Motor neuron (in vitro differentiated cells): ENCODE measurements at places on chromosomes 2 and 18.

DNA sequence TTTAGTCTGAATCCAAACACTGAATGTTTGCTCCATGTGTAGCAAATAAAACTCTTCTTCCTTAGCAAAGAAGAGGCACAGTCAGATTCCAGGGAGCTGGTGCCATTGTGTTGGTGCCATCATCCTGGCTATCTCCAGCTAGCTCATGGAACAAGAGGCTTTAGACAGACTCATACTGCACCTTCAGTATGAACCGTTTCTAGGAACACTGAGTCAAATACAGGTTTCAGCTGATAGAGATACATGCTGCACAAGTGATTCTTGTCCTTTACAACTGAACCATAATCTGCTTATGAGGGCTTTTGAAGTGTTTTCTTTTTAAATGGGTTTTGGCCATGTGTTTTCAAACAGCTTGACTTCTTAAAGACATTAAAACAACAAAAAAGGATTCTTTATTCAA lies 57.9 kb downstream of the DYNC1I2 start:
- no peak for ATAC-seq

DNA sequence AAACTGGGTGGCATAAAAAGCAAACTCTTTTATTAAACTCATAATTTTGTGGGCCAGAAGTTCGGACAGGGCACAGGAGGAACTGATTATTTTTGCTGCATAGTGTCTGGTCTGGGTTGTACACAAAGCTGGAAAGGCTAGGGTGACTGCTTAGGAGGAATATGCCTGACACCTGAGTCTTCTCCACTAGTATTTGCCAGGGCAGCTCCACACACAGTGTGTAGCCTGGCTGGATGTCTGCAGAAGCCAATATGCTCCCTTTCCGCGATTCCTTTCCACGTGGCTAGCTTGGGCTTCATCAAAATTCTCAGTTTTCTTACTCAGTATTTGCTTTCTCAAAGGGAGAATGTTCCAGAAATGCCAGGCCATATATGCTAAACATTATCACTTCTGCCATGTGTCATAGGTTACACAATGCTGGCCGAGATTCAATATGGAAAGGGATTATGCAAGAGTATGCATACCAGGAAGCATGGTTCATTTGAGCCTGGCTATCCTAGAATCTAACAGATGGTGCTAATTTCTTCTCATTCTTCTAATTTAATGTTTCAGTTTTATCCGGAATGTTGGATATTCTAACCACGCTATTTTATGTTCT lies 142.7 kb upstream of the DOK6 start:
- peak; percentile 100 for ATAC-seq

DNA sequence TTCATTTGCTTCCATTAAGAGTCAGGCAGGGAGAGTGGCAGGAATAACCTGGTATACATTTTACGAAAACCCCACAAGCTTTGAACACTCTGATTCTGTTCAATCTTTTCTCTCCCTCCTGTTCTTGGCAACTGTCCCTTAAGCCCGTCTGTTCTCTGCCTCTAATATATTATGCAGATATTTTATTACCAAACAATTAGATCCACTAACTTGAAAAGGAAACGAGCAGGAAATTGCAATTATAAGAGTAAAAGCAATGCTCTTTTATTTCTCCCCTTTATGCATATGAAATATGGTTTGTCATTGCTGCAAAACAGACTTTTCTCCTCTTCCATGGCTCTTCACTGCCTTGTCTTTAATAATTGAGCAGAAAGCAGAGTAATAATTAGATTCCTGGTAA lies 149.1 kb upstream of the CELF4 start:
- no peak for ATAC-seq

GRCh38 chr2:98459496-98460175 lies 15.0 kb downstream of the INPP4A start:
- ATAC-seq: no peak

GRCh38 chr2:121519732-121520640 lies 10.7 kb upstream of the RNU4ATAC start:
- ATAC-seq: peak; percentile 94

DNA sequence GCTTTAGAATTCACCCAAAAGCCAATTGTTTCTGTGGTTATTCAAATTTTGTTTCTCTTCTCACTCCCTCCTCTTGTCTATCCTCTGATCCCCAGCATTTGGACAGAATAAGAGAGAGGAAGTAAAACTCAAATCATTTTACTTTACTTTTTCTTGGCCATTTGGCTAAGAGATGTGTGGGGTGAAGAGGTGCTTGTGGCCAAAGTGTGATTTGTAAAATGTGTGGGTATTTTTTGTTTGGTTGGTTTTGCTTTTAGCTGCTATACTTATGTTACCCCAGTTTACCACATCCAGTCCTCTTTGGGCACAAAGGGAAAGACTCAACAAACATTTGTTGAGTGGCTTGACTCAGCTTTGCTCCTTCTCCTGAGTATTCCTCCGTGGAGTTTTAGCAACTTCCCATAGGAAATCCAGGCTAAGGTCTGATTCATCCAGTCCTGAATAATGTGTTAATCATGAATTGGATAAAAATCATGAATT lies 109.1 kb upstream of the CYP1B1 start:
- ATAC-seq: no peak

GRCh38 chr2:38438883-38439612 lies 62.0 kb upstream of the ATL2 start:
- no peak for ATAC-seq

DNA sequence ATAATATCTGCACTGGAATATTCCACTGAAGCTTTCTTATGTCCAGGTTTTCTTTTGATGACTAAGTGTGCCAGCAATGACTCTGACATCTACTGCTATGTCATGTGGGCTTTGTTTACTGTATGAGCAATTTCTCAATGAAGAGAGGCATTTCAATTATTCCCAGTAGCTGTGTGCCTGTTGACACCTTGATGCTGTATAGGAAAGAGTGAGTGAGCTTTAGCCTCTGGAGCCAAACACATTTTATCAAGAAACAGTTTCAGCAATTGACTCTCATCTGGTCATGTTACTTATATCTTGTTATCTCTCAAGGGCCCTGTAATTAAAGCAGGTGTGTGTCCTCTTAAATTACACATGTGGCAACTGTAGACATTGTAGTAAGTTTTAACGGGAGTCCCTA lies 493.2 kb upstream of the FANCL start:
- peak; percentile 90 for ATAC-seq

GRCh38 chr2:59184276-59185020 lies 943.3 kb upstream of the FANCL start:
- no peak for ATAC-seq

- no peak for ATAC-seq
Observed at GRCh38 chr18:32393407-32393806, 77.3 kb downstream of the GAREM1 start.

DNA sequence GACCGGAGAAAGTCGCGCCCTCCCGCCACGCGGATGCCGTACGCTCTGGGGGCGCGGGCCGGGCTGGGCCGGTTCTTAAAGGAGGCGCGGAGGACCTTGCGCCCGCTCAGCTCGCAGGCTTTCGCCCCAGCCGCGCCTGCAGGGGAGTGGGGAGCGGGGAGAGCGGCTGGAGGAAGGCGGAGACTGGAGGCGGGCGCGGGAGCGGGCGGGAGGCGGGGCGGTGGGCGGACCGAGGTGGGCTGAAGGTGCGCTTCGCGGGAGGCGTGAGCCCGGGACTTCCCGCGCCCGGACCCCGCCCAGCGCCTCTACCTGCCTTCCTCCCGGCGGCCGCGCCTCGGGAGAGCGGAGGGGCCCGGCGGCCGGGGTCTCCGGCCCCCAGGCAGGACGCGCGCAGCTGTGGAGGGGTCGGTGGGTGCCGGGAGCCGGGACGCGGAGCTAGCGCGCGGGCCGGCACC lies at the start of gene ADRA2B:
Gene ADRA2B (minus strand): TSS at position 148 of the 455 bp plus-strand sequence. CDS start 422 bp downstream, outside the sequence.
- peak; percentile 48 for ATAC-seq

GRCh38 chr2:217365656-217366055 lies 505.8 kb upstream of the TNP1 start:
- no peak for ATAC-seq

DNA sequence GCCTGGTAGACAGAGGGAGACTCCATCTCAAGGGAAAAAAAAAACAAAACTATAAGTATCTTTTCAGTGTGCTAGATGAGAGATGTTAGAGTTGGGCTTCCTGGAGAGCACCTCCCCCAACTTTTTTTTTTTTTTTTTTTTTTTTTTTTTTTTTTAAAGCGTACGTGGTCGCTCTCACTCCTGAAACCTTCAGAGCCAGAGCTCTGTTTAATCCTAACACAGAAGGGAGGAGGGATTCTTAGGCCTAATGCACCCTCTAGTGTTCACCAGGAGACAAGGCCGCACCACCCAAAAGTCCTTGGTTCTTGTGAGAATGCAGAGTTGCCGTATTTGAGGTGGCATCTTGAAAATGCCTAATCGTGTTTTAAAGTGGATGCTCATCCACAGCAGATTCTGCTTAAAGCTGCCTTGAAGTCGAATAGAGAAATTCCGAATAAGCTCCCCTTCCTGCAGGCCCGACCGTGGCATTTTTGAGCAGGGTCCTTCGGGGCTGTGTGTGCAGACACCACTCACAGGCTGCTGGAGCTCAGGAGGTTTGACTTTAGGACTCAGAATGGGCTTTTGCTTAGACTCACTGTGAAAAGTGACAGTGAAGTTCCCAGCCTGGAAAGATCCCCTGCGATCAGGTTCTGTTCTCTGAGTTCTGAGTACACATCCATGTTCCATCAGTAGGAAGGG lies 252.6 kb downstream of the AGAP1 start:
- ATAC-seq: peak; percentile 82

- ATAC-seq: no peak
Observed at GRCh38 chr18:13137670-13138419, 80.7 kb upstream of the LDLRAD4 start.

DNA sequence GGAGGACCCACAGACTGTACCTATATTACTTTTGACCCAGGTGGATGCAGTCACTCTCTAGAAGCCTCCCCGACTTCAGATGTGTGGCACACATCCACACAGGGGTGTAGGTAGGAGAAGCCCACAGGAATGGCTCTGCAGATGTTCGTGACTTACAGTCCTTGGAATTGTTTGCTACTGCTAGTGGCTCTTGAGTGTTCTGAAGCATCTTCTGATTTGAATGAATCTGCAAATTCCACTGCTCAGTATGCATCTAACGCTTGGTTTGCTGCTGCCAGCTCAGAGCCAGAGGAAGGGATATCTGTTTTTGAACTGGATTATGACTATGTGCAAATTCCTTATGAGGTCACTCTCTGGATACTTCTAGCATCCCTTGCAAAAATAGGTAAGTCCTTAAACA lies 605 bp downstream of the SLC9A4 start:
- no peak for ATAC-seq

DNA sequence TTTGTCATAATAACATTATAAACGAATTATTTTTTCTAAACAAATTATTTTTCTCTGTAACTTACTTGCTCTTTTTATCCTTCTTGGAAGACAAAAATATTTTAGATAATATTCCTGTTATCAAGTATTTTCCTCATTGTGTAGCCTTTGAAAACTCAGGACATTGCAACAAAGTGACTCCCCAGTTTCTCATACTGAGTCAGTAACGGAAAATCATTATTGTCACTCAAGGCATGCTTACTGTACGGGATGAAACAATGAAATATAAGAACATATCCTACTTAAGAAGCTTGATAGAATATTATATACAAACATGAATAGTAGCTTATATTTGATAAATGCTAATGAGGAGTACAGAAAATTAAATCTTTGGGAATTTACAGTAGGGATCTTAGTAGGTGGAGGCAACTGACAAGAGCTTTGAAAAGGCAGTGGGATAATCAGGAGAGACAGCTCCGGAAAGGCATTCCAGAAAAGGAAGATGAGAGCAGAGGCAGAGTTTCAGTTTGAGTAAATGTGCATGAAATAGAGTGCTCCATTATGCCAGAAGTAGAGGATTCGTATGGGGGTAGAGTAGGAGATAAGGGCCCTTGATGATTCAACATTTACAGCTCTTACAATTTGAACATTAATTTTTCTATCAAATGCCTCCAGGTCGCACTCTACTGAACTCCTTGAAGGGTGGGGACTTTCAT lies 14.0 kb upstream of the YES1 start:
- no peak for ATAC-seq

- ATAC-seq: no peak
Observed at GRCh38 chr18:11985586-11985985, 4.3 kb downstream of the IMPA2 start.

DNA sequence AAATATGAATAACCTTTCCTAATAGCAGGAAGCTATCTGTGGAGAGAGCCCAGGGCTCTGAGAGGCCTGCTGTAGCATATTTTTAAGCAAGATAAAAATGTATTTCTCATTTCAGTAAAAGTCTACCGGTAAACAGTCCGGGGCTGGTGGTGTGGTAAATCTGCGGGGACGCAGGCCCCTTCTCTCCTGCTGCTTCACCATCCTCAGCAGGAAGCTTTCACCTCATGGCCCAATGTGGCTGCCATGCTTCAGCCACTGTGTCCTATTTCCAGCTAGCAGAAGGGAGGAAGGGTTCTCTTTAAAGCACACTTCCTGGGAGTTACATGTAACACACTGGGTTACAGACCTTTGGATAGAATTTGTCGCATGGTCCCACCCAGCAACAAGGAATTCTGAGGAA lies 79.5 kb upstream of the ODC1 start:
- ATAC-seq: no peak

DNA sequence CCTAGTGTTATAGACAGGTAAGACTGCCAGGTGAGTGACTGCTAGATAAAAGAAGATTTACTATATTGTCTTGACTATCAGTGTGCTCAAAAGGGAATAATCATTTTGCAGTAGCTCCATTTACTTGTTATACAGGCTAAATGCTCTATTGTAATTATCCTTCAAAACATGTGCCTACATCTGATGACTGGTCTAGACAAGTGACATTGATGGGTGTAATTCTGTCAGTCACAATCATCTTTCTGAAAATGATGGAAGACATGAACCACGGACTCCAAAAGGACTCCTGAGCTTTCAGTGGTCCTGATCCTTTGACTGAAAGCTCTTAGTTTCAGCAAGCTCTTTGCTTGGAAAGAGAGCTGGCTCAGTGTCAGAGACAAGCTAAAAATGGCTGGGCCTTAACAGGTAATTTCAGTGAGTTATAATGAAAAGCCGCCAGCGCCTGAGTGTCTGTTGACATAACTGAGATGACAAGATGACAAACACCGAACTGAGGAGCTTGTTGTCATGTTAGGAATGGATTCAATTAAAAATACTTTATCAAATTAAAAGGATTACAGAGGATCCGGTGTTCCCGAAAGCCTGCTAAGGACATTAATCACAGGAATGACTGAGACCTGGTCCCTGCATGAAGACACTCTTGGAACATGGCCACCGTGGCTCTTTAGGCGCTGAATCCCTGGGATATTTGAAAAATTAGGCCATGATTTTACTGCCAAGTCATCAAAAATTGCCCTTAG lies 141.7 kb downstream of the CMPK2 start:
- no peak for ATAC-seq
